Stimulated activated CD8-positive, alpha-beta memory T cell treated with anti-CD3 and anti-CD28 coated beads, Interleukin-4, amount 100 ng/mL, for 4 hours (primary cell): ENCODE measurements at places on chromosomes 5 and 9.

- DNase-seq: no peak
These were observed 105.4 kb downstream of the DCP2 start for GRCh38 chr5:113081881-113082546.

DNA sequence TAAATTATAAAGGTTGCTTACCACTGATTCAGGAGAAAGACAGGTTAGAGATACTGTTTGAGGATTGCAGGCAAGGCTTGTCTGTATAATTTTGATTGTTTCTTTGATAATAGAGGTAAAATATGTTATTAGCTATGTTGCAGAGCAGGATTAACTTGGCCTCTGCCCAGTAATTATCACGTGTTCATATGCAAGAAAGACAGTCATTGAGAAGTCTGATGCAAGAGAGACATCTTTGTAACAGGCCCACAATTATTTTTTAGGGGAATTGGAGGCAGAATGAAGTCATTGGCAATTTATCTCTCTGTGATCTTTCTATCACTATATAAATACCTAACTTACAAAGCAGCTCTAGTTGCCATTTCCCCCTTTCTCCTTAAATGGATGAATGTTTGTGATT is 46.0 kb downstream of the SLC44A1 start:
- DNase-seq: no peak

- no peak for DNase-seq
These were observed 39.8 kb upstream of the ACO1 start for GRCh38 chr9:32344551-32345182.

GRCh38 chr9:112624711-112625707 is 92.9 kb downstream of the INIP start:
- DNase-seq: no peak

- no peak for DNase-seq
These were observed 49.9 kb downstream of the LMX1B start for GRCh38 chr9:126663661-126664072.

- DNase-seq: no peak
These were observed 20.3 kb upstream of the OSMR start for GRCh38 chr5:38825494-38825893.
